ENCODE measurements at places on chromosomes 6 and 20.
A peak's percentile ranks its signal among the peaks of the same experiment; 100 is the strongest.

- peak; percentile 40 for DNase-seq
These were observed 125.2 kb downstream of the SULF2 start for GRCh38 chr20:47659904-47660601.

DNA sequence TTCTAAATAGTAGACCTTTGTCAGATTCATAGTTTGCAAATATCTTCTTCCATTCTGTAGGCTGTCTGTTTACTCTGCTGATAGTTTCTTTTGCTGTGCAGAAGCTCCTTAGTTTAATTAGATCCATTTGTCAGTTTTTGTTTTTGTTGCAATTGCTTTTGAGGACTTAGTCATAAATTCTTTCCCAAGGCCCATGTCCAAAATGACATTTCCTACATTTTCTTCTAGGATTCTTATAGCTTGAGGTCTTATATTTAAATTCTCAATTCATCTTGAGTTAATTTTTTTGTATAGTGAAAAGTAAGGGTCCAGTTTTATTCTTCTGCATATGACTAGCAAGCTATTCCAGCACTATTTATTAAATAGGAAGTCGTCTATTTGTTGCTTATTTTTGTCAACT, 287.0 kb downstream of the PACRG start:
- DNase-seq: no peak

- DNase-seq: no peak
These were observed 126.7 kb downstream of the AIG1 start for GRCh38 chr6:143187238-143187923.

DNA sequence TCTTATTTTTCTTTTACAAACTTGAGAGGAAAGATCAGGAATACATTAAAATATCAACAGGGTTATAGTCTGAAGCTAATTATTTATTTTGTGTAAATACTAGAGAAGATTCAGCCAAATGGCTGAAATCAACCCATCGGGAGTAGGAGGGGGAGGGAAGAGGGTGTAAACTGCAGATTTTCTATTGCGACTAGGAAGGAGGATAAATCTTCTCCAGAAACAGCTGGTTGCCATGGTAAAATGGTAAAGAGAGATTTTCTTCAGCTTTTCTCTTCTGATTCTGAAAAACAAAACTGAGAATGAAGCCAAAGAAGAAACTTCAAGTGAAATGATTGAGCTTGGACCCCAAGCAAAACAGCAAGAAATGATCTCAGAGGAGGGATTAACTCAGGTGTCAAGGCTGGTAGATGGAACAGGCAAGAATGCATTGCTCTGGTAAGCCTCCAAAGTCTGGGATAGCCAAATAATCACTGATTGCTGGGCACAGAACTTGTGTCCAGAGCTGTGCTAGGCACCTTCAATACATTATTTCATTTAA, 193.5 kb upstream of the SPTLC3 start:
- DNase-seq: no peak

GRCh38 chr6:46032110-46032998, 16.7 kb upstream of the CLIC5 start:
- DNase-seq: no peak

DNA sequence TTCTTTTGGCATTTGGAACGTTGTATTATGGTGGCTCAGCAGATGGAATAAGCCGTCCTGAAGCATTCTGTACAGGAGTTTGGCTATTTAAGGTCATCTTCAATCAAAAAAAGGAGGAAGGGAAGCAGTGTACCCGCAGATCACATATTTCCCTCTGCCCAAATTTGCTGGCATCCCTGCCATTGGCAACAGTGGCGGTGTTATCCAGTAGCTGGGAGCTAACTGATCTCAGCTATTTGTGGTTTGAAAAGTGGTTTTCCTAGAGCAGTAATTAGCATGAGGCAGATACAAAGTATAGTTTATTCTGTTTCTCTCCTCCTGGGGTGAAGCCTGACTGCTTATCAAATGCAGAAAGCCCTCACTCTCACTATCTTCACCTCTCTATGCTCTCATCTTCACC, 576.8 kb downstream of the QKI start:
- no peak for DNase-seq

GRCh38 chr6:107943626-107944439, 14.2 kb downstream of the SEC63 start:
- DNase-seq: no peak
